Liver (tissue), 10 donors: ENCODE measurements at places on chromosomes 2 and 18. TPM values are rescaled to one million over a fixed set of nuclear protein-coding genes. Genes with fewer than 3 reads are reported as not detected.

DNA sequence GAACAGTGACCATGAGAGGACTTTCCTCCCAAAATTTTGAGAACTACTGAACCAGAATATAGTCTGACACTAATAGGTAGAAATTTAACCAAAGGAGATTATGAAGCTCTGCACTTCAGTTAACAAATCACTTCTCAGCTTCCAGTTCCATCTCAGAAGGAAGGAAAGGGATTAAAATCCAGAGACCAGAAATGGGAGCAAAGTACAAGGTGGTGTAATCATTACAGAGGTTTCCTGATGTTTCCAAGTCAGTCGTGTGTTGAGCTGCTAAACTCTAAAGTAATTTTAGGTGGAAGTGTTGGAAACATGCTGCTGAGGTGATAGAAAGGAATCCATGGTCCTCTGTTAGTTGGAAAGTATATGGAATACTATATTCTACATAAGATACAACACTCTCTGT is 10.8 kb downstream of the TYMS start:
- H3K27me3 ChIP-seq: no peaks in the 10 kb centered on the region
- peaks cover 9% of the 10 kb centered on the region for H3K36me3 ChIP-seq
- no peak overlapping the region for H3K4me3 ChIP-seq
- no peak overlapping the region for H3K27ac ChIP-seq

DNA sequence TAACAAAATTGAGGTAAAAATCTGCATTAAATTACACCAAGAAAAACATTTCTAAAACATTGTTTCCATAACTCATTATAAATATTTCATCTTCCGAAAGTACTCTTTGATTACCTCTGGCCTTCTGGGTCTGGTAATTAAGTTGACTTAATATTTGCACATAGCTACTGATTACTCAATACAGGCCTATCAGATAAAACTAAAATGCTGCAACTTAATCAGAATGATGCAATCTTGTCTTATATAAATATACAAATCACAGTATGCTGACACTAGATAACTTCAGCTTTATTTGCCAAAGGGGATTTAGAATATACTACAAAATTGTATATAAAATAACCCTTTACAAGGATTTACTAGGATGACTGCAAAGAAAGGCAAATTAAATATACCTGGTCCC is 49.3 kb downstream of the SLC35F5 start:
- peaks cover 6% of the 10 kb centered on the region for H3K4me1 ChIP-seq
- H3K27ac ChIP-seq: no peak overlapping the region
- H3K36me3 ChIP-seq: peaks cover 1% of the 10 kb centered on the region
- H3K4me3 ChIP-seq: no peak overlapping the region

DNA sequence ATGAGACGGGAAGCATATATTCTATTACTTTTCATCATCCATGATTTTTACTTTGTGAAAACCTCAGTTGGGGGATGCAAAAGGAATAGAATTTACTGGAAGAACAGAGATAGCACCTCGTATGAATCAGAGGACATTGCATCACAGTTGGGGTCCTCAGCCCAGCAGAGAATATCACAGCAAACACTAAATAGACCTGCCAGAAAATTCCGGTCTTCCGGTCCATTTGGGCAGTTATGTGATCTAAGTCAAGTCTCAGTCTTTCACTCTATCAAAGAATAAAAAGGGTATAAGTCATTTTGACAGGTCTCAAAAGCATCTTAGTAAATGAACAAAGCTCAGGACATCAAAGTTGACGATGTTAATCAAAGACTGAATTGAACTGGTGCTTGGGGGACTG is 1100.6 kb downstream of the DPP10 start:
- no peak for DNase-seq
- H3K4me3 ChIP-seq: no peak overlapping the region
- no peaks in the 10 kb centered on the region for H3K4me1 ChIP-seq
- H3K36me3 ChIP-seq: no peaks in the 10 kb centered on the region
- H3K27me3 ChIP-seq: no peaks in the 10 kb centered on the region

GRCh38 chr2:32562906-32563305 is 64.9 kb upstream of the TTC27 start:
- H3K27me3 ChIP-seq: no peaks in the 10 kb centered on the region
- H3K4me3 ChIP-seq: no peak overlapping the region
- H3K4me1 ChIP-seq: no peaks in the 10 kb centered on the region
- no peaks in the 10 kb centered on the region for H3K36me3 ChIP-seq

UGT1A6 gene
- polyA plus RNA-seq: 103 TPM

OTX1 gene
- polyA plus RNA-seq: not detected

DNA sequence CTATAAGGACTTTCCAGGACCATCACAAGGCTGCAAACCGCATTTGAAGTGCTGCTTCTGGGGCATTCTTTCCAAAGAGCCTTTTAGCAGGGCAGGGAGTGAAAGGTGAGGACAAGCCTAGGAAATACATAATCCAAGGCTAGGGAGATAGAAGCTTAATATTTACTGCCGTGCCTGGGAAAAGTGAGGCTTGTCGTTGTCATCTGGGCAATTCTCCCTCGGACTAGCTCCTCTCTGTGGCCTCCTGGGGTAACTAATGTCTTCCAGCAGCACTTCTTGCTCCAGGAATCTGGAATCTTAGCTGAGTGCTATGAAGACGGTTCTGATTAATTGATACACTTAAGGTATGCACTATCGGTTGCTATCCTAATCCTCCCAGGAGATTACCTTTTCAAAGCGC is 69.3 kb upstream of the ATL2 start:
- H3K4me3 ChIP-seq: no peak overlapping the region
- no peaks in the 10 kb centered on the region for H3K27me3 ChIP-seq
- H3K4me1 ChIP-seq: no peaks in the 10 kb centered on the region
- DNase-seq: no peak

- DNase-seq: no peak
- H3K4me3 ChIP-seq: no peak overlapping the region
- no peaks in the 10 kb centered on the region for H3K4me1 ChIP-seq
- H3K27ac ChIP-seq: no peak overlapping the region
- H3K27me3 ChIP-seq: no peaks in the 10 kb centered on the region
These were observed 64.8 kb downstream of the NCAPH start for GRCh38 chr2:96400049-96401000.

- no peak for DNase-seq
- H3K27ac ChIP-seq: no peak overlapping the region
- H3K4me3 ChIP-seq: no peak overlapping the region
- H3K27me3 ChIP-seq: no peaks in the 10 kb centered on the region
These were observed 32.1 kb upstream of the MYO3B start for GRCh38 chr2:170145675-170146432.

GRCh38 chr2:64936809-64937208 is 52.4 kb upstream of the SLC1A4 start:
- H3K27ac ChIP-seq: peak overlapping the region; percentile 97
- no peak overlapping the region for H3K4me3 ChIP-seq
- no peaks in the 10 kb centered on the region for H3K36me3 ChIP-seq

DNA sequence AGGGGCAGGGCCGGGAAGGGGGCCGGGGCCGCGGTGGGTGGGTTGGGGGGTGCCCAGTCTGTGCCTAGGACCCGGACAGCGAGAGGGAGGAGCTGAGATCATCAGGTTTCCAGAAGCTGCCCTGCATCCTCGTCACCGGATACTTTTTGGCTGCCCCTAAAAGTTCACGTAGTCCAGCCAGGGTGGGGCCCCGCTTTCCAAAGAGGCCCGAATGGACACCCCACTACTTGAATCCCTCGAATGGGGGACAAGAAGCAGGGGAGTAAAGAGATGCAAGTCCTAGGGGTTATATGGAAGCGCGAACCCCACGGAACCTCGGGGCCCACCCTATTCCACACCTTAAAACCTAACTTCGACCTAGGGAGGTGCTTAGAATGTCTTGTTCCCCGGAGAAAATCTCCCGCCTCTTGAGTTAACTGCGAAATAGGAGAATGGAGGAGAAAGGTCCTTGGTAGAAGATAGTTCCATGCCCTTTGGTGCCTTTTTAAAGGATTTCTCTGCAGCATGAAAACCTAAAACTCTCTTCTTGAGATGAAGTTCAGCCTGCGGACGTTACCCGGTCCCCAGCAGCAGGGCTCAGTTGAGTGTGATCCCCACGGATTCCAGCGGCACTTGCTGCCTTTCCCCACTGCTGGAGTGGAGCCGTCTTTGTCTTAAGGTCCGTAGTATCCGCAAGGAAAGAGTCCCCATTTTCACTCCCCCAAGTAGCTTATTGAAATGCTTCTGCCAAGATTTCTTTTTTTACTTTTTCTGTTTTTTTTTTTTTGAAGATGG is 2.1 kb upstream of the RNF152 start:
- no peaks in the 10 kb centered on the region for H3K27me3 ChIP-seq
- peaks cover 8% of the 10 kb centered on the region for H3K36me3 ChIP-seq

- H3K36me3 ChIP-seq: peaks cover 2% of the 10 kb centered on the region
- no peaks in the 10 kb centered on the region for H3K27me3 ChIP-seq
- DNase-seq: no peak
These were observed 37.9 kb downstream of the ODC1 start for GRCh38 chr2:10410001-10410822.

- no peak for DNase-seq
- no peak overlapping the region for H3K27ac ChIP-seq
- H3K27me3 ChIP-seq: peaks cover 2% of the 10 kb centered on the region
- H3K4me1 ChIP-seq: no peaks in the 10 kb centered on the region
- H3K4me3 ChIP-seq: no peak overlapping the region
- no peaks in the 10 kb centered on the region for H3K36me3 ChIP-seq
These were observed 32.6 kb downstream of the VIT start for GRCh38 chr2:36729067-36729466.

- H3K36me3 ChIP-seq: no peaks in the 10 kb centered on the region
- DNase-seq: no peak
- H3K4me1 ChIP-seq: no peaks in the 10 kb centered on the region
- H3K27me3 ChIP-seq: no peaks in the 10 kb centered on the region
These were observed 21.1 kb downstream of the HDAC4 start for GRCh38 chr2:239379641-239380170.

DNA sequence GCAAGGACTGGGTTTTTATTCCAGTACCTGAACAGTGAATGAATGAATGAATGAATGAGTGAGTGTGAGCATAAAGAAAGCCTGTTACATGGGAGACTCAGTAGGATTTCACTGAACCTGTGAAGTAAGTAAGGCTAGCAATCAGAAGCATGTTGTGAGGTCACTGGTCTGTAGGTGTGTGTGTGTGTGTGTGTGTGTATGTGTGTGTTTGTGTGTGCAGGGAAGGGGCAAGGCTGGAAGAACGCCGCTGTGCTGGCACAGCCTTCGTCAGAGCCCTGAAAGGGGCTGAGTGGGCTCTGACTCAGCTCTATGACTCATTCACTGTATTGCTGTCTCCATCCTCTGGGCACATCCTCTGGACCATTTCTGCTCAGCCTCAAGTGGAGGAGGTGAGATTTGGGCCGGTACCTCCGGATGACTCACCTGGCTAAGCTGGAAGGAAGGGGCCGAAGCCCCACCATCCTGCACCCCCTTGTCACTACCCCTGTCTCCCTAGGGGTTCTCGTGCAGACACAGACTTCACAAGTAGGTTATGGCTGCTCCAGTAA is 51.4 kb upstream of the MRPL33 start:
- H3K4me3 ChIP-seq: no peak overlapping the region
- H3K4me1 ChIP-seq: peaks cover 2% of the 10 kb centered on the region
- no peak overlapping the region for H3K27ac ChIP-seq
- DNase-seq: no peak
- H3K27me3 ChIP-seq: no peaks in the 10 kb centered on the region

DNA sequence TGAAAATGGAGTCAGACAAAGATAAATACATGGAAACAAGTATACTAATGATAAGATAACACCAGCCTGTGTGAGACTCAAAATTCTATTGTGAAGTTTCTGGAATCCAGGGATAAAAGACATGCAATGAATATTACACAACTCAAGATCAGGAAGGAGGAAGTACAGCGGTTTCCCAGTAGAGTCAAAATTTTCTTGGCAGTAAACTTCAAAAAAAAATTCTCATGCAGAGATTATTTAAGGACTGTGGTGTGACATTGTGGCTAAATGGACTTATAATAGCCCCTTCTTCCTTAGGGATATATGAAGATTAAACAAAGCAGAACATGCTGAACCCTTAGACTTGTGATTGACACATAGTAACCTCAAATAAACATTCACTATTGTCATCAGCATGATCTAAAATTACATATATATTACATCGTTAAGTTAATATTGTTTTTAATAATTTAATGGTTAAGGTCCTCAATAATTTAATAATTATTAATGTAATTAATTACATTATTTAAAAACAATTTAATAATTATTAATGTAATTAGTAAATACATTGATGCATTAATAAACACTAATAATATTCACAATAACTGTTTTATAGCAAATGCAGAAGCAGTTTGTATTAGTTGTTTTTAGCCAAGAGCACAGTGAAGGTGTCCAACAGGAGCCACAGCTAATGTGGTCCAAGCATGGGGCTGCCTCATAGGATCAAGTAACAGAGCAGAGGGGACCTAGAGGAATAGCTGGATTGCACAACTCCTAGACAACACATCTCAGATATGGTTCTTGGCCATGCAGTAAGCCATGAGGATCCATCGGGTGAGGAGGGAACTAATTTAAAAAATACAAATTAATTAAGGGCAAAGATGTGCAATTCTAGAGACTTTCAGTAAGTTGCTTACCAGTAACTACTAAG is 77.3 kb downstream of the POLE4 start:
- H3K27ac ChIP-seq: no peak overlapping the region
- H3K4me1 ChIP-seq: no peaks in the 10 kb centered on the region
- no peak for DNase-seq
- H3K36me3 ChIP-seq: no peaks in the 10 kb centered on the region
- H3K27me3 ChIP-seq: no peaks in the 10 kb centered on the region
